ENCODE measurements at places on chromosomes 7 and 10. TPM values are rescaled to one million over a fixed set of nuclear protein-coding genes. Genes with fewer than 3 reads are reported as not detected.

Gene DOCK4
- 4.4 TPM for polyA plus RNA-seq

Gene A1CF
- polyA plus RNA-seq, result not detected

Gene DKK1
- 91.4 TPM for polyA plus RNA-seq

Gene LRRC18
- not detected for polyA plus RNA-seq

Gene TACC2
- 15.4 TPM for polyA plus RNA-seq

Gene NPY4R2
- polyA plus RNA-seq, result 0.26 TPM

Gene GNAI1
- 21.1 TPM for polyA plus RNA-seq

Gene PON1
- polyA plus RNA-seq, result not detected

Gene ANKRD22
- polyA plus RNA-seq, result not detected

Gene MLXIPL
- not detected for polyA plus RNA-seq

Gene LIPN
- not detected for polyA plus RNA-seq

Gene PTPN20
- not detected for polyA plus RNA-seq

Gene CLDN15
- 5.4 TPM for polyA plus RNA-seq

Gene TUBAL3
- polyA plus RNA-seq, result not detected

Gene UCMA
- not detected for polyA plus RNA-seq

Gene MYO1G
- polyA plus RNA-seq, result 0.02 TPM

Gene HMX3
- polyA plus RNA-seq, result not detected

Gene SPDYE2B
- not detected for polyA plus RNA-seq

Gene GAD2
- polyA plus RNA-seq, result not detected

Gene HTR5A
- not detected for polyA plus RNA-seq

Gene ACSL5
- polyA plus RNA-seq, result 0.86 TPM

Gene CALML5
- not detected for polyA plus RNA-seq

Gene DGKI
- 3.8 TPM for polyA plus RNA-seq

Gene GPRIN2
- not detected for polyA plus RNA-seq

Gene CLIP2
- polyA plus RNA-seq, result 23.3 TPM

Gene CRYGN
- not detected for polyA plus RNA-seq

Gene HMX2
- polyA plus RNA-seq, result not detected

Gene PRSS1
- not detected for polyA plus RNA-seq

Gene CCL24
- not detected for polyA plus RNA-seq

Gene GIMAP8
- polyA plus RNA-seq, result not detected

Gene NKX1-2
- polyA plus RNA-seq, result not detected

Gene LRRN3
- polyA plus RNA-seq, result 6.9 TPM

Gene PI4K2A
- polyA plus RNA-seq, result 27.3 TPM

Gene DLX6
- not detected for polyA plus RNA-seq

Gene C10orf90
- polyA plus RNA-seq, result not detected

Gene RET
- polyA plus RNA-seq, result 0.10 TPM

Gene NRF1
- polyA plus RNA-seq, result 11.4 TPM

Gene RNF148
- not detected for polyA plus RNA-seq

Gene GBX1
- polyA plus RNA-seq, result not detected

All from IMR-90 (cell line).